CD4-positive, CD25-positive, alpha-beta regulatory T cell (primary cell): ENCODE measurements at places on chromosomes 12 and 14.
A peak's percentile ranks its signal among the peaks of the same experiment; 100 is the strongest.

GRCh38 chr12:51695241-51696010 lies 104.4 kb downstream of the SCN8A start:
- no peak for DNase-seq

DNA sequence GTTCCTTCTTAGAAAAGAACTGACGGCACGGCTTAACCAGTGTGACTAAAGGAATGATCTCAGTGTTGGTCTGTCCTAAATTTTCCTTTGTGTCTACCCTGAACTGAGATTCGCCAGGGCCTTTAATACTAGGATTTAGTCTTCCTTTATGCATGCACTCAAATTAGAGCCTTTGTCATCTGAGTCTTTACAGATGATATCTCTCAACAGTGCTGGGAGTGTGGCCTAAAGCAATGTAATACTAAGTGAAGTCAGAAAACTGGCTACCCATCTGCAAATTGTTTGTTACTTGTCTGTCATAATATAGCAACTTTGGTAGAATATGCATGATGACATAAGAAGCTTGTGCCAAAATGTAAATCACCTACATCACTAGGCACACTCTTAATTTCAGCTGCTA lies 95.4 kb downstream of the PTPRO start:
- DNase-seq = no peak

- no peak for DNase-seq
Observed at GRCh38 chr12:47602325-47602724, 103.5 kb downstream of the RPAP3 start.

GRCh38 chr12:38695057-38695456 lies 210.3 kb downstream of the CPNE8 start:
- DNase-seq = no peak

GRCh38 chr12:78279567-78279966 lies 448.9 kb downstream of the NAV3 start:
- DNase-seq = no peak

GRCh38 chr12:22628228-22628627 lies 3.3 kb downstream of the ETNK1 start:
- no peak for DNase-seq

GRCh38 chr14:24317141-24317928 lies 6.0 kb downstream of the LTB4R start:
- DNase-seq = no peak

DNA sequence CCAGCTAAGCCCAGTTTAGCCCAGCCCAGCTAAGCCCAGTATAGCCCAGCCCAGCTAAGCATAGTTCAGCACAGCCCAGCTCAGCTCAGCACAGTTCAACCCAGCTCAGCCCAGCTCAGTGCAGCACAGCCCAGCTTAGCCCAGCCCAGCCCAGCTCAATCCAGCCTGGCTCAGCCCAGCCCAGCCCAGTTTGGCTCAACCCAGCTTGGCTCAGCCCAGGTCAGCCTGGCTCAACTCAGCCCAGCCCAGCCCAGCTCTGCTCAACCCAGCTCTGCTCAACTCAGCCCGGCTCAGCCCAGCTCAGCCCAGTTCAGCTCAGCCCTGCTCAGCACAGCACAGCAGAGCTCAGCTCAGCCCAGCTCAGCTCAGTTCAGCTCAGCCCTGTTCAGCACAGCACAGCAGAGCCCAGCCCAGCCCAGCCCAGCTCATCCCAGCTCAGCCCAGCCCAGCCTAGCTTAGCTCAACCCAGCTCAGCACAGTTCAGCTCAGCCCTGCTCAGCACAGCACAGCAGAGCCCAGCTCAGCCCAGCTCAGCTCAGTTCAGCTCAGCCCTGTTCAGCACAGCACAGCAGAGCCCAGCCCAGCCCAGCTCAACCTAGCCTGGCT lies 330.9 kb downstream of the TMEM121 start:
- no peak for DNase-seq

GRCh38 chr14:95943699-95944098 lies 67.1 kb downstream of the TUNAR start:
- no peak for DNase-seq

GRCh38 chr12:82523996-82524395 lies 162.7 kb upstream of the TMTC2 start:
- no peak for DNase-seq

- no peak for DNase-seq
Observed at GRCh38 chr14:64919618-64920017, 5.4 kb downstream of the CHURC1 start.

DNA sequence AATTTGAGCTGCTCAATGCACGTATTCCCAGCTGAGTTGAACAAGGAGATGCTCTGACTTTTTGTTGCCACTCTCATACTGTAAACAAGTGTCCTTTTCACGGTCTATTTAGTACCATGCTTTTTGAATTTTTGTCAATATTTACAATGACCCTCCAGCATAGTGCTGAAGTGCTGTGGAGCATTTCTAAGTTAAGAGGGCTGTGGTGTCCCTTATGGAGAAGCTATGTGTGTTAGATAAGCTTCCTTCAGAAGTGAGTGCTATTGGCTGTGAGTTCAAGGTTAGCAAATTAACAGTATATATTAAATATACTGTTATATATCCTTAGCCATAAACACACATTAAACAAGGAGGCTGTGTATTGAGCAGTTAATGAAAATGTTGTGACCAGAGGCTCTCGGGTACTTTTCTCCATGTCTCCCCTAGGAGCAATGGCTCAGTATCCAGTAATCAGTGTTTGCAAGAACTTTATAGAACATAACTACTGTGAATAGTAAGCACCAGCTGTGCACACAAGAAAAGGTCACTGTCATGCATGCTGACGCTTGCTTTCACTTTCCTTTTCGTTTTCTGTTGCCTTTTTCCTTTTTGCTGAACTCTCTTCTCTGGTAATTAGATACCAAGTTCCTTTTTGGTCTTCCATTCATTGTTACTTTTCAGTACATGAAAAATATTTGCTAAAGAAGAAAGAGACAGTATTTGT lies 187.2 kb upstream of the NEDD1 start:
- peak; percentile 25 for DNase-seq

- no peak for DNase-seq
Observed at GRCh38 chr14:39967885-39968284, 535.7 kb upstream of the FBXO33 start.

DNA sequence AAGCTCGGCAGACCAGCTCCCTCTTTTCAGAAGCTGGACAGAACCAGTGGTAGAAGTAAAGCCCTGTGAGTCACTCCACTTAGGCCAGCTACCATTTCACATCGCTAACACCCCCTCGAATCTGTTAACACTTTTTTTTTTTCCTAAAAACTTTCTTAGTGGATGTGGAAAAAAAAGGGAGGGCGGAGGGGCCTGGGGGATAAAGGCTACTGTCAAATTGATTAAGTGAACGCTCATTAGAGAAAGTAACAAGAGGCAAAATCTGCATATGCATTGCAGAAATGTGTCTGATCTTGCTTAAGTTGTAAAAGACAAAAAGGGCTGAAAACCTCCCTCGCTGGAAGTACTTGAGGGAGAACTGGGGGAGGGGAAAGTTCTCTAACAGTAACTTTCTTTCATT lies 86.6 kb upstream of the OTX2 start:
- DNase-seq = no peak

DNA sequence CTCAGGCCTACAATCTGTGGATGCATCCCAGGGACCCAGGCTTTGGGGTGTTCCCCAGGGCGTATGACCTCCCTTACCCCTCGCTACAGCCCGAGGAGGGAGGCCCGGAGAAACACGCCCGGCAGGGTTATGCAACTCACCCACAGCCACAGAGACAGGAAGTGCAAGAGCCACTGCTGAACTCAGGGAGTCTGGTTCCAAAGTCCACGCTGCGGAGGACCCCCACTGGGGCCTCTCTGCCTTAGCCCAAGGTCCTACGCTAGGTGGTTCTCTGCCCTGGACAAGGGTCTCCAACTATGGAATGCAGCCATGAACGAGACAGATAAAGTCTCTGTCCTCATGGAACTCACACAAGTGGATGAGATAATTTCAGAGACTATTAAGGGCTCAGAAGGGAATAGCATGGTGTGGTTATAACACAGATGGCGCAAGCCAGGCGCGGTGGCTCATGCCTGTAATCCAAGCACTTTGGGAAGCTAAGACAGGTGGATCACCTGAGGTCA lies 11.3 kb downstream of the SCARB1 start:
- DNase-seq = no peak

DNA sequence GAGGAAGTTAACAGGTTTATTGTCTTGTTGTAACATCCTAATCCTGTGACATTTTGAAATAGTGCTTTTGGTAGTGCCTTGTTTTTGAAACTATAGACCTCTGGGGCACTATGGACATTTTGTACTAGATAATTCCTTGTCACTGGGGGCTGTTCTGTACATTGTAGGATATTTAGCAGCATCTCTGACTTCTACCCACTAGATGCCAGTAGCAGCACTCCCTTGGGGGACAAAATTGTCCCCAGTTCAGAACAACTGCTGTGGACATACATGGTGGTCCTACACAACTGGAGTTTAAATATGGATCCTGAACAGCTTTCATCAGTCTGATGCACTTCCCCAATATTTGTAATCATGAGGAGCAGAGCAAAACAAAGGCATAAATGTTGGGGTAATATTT lies 264.7 kb downstream of the RAD51B start:
- DNase-seq = no peak

DNA sequence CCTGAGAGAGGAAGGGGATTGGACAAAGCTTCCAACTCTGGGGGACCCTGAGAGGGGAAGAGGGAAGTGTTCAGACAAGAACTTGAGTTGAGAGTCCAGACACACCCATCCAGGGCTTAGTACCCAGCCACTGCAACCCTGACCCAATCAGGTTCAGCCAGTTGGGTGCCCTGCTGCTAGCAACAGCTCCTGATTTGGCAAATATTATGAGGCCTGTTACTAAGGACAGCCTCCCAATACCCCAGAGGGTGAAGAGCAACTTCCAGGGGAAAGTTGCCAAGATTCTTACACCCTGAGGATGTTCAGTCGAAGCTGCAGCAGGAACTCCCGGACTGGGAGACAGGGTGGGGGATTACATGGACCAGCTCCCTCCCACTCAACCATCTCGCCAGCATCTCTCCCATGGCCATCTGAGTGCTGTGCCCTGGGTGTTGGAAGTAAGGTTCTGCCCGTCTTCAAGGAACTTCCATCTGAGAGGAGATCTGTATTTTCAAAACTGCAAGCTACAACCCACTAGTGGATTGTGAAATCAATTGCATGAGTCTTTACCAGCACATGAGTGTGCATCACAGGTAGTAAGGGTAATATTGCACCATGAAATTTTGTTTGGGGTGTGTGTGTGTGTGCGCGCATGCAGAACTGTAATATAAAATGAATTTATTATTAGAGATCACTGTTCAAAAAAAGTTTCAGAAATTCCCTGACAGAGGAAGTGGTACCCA lies 11.5 kb upstream of the KRT78 start:
- DNase-seq = no peak

GRCh38 chr14:89129570-89129969 lies 287.5 kb downstream of the FOXN3 start:
- DNase-seq = no peak

GRCh38 chr14:71688576-71688975 lies 243.7 kb upstream of the RGS6 start:
- no peak for DNase-seq

GRCh38 chr14:101716956-101717662 lies 44.4 kb upstream of the PPP2R5C start:
- no peak for DNase-seq

GRCh38 chr14:55418411-55418810 lies 6.8 kb upstream of the ATG14 start:
- no peak for DNase-seq

GRCh38 chr14:53896726-53897125 lies 59.9 kb downstream of the BMP4 start:
- no peak for DNase-seq

- no peak for DNase-seq
Observed at GRCh38 chr12:128911861-128912260, 58.6 kb downstream of the GLT1D1 start.

DNA sequence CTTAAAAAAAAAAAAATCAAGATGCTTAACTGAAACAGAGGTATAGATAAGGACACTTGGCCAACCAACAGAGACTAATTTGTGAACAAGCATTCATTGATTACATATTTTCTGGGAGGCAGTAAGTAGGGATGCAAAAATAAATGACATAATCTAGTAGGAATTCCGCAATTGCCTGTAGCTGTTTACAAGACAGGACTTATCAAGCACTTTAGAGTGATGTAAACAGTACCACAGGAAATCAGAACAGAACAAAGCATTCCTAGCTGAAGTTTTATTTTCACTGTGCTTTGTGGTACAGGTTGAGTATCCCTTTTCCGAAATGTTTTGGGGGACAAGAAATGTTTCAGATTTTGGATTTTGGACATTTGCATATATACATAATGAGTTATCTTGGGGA lies 68.2 kb upstream of the FGD4 start:
- no peak for DNase-seq

GRCh38 chr14:93005838-93006237 lies 82.9 kb downstream of the CHGA start:
- DNase-seq = no peak

- DNase-seq = no peak
Observed at GRCh38 chr14:101058571-101058970, 155.0 kb upstream of the RTL1 start.

GRCh38 chr12:94289461-94290312 lies 141.3 kb downstream of the PLXNC1 start:
- no peak for DNase-seq
